M059J (cell line): ENCODE measurements at places on chromosomes 11 and 22. TPM values are rescaled to one million over a fixed set of nuclear protein-coding genes. Genes with fewer than 3 reads are reported as not detected.

DNA sequence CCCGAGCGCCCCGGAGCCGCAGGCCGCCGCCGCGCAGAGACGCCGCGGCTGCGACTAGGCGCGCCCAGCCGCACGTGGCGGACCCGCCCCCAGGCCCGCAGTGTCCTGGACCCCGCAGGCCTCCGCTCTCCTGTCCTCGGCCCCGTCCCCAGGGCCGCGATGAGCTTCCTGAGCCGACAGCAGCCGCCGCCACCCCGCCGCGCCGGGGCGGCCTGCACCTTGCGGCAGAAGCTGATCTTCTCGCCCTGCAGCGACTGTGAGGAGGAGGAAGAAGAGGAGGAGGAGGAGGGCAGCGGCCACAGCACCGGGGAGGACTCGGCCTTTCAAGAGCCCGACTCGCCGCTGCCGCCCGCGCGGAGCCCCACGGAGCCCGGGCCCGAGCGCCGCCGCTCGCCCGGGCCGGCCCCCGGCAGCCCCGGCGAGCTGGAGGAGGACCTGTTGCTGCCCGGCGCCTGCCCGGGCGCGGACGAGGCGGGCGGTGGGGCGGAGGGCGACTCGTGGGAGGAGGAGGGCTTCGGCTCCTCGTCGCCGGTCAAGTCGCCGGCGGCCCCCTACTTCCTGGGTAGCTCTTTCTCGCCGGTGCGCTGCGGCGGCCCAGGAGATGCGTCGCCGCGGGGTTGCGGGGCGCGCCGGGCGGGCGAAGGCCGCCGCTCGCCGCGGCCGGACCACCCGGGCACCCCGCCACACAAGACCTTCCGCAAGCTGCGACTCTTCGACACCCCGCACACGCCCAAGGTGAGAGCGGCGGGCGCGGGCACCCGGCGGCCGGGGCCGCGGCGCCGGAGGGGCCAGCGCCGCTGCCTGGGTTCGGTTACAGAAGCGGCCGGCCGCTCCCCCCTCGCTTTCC is 528 bp downstream of the WEE1 start:
- DNase-seq = no peak

DNA sequence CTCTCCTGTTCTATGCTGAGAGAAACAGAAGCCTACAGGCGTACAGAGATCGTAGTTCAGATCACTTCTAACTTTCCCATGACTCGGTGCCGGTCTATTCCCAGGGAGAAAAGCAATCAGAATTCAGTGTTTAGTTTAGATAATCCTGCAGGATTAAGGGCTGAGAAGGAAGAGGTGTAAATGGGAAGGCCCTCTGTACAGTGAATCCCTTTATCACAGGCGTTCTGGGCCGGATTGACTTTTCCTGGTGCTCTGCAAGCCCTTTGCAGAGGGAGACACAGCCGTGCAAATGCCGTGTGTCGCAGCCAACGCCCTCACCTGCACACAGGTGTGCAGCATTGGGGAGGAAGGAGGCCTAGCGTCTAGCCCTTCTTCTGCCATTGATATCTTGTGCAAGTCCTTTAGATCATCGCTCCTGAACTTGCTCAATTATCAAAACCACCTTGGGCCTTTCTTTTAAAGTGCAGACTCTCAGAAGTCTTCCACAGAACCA is 90.6 kb downstream of the DSCAML1 start:
- DNase-seq = no peak

The MCM5 gene
- total RNA-seq = 54.9 and 88.6 TPM in 2 replicates

GRCh38 chr11:123174196-123175183 is 20.6 kb downstream of the CLMP start:
- DNase-seq = peak; percentile 94

- peak; percentile 26 for DNase-seq
These were observed 311.6 kb upstream of the PITPNB start for GRCh38 chr22:28230671-28231070.

DNA sequence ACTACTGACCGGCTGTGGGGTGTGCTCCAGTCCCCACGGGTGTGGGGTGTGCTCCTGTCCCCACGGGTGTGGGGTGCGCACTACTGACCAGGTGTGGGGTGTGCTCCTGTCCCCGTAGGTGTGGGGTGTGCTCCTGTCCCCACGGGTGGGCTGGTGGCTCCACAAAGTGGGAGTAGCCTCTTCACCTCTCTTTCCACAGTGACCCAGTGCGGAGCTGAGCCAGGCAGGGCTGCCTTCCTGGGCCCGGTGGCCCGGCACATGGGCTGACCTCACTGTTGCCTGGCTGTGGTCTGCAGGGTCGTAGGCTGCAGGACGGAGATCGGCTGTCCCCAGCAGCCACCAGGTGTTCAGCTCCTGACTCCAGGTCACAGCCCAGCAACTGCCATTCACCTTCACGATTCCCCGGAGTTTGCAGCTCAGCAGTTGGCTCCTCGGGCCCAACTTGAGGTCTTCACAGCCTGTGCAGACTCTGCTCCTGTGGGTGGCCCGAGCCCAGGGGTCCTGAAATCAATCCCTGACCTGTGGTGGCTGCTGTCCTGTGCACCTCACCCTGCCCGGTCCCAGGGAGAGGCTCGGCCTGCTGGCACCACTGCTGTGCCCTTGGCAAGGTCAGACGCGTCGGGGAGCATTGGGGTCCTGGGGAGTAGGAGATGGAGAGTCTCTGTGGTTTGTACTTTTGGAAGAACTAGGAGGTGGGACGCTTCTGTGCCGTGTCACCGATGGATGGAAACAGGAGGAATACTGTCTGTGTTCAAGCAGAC is 414.3 kb downstream of the TBC1D22A start:
- no peak for DNase-seq

- peak; percentile 93 for DNase-seq
These were observed 45.7 kb downstream of the CYTH4 start for GRCh38 chr22:37328017-37328416.

DNA sequence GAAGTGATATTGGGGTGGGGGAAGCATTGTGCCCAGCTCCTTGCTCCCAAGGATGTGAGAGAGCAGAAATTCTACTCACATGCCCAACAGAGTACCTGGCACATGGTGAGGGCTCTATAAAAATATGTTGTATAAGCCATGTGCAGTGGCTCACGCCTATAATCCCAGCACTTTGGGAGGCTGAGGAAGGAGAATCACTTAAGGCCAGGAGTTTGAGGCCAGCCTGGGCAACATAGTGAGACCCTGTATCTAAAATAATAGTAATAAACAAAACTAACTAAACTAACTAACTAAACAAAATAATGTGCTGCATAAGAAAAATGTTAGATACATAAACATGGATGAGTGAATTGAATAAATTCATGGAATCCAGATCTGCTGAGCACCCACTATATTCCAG is 33.2 kb upstream of the LRRC32 start:
- no peak for DNase-seq

DNA sequence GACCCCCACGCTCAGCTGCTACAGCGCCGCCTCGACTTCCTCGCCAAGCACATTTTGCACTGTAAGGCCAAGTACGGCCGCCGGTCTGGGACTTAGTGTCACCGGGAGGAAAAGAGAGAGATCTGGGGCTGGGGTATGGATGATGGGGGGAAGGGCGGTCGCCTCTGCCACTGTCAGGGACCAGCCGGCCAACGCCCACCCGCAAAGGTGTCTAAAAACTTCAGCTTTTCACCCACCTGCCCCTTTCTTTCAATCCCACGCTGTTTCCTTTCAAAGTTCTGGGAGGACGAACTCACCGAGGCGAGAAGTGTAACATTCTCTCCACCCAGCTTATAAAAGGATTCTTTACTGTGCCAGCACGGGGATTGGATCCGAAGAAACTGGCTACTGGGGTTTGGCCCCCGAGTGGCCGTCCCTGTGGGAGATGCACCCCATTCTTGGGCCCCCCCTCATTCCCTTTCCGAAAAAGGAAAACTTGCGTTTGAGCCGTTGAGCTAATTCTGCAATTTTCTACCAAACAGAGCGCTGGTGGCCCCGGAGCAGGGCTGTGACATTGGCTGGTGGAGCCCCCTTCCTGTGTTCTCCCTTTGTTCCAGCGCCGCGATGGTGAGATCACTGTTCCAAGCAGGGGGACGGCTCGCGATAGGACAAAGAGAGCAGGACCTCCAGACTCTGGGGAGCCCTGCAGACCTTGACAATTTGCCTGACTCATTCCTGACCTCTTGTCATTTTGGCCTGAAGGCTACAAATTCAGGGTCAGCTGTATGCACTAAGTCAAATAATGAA is 1.8 kb downstream of the FJX1 start:
- peak; percentile 63 for DNase-seq

DNA sequence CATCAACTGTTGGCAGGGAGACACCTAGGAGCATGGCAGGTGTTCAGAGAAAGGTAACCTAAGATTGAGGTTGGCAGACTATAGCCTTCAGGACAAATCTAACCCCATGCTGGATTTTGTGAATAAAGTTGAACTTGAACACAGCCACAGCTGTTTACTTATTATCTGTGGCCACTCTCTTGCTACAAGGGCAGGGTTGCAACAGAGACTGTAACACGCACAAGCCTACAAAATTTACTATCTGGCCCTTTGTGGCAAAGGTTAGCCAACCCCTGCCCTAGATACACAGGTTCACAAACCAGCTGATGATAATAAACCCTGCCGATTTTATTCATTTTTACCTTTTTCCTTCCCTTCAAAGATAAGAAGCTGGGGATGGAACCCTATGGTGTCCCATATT is 2.5 kb downstream of the THYN1 start:
- DNase-seq = no peak

DNA sequence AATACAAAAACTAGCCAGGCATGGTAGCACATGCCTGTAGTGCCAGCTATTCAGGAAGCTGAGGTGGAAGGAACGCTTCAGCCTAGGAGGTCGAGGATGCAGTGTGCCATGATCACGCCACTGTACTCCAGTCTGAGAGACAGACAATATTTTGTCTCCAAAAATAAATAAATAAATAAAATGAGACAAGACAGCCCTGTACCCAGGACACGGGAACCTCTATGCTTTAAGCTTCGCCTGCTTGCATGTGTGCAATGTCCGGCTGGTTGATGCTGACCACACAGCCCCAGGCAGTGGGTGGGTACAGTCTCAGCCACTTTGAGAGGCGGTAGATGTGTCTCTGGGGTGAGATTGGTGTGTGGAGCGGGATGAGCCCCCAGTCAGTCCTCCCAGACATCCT is 52.0 kb upstream of the MPEG1 start:
- DNase-seq = no peak

DNA sequence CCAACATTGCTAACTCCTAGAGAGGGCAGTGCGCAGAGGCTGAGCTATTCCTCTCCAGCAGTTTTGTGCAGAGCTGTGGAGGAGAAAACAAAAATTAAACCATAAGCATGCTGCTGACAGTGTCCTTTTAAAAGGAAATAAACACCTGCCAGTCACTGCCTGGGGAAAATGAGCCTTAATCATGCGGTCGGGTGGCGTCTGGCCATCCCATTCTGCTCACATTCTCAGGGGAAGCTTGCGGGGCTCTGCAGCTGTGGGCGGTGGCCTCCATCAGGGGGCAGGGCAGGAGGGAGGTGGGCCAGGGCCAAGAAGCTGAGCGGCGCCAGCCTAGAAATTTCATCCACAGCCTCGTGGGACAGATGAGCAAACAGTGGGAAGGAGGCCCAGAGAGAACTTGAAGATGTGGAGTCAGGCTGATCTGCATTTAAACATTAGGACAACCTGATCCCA is 71.0 kb upstream of the TP53I11 start:
- peak; percentile 86 for DNase-seq

GRCh38 chr11:65505466-65506289 is 6.8 kb downstream of the MALAT1 start:
- DNase-seq = peak; percentile 74

DNA sequence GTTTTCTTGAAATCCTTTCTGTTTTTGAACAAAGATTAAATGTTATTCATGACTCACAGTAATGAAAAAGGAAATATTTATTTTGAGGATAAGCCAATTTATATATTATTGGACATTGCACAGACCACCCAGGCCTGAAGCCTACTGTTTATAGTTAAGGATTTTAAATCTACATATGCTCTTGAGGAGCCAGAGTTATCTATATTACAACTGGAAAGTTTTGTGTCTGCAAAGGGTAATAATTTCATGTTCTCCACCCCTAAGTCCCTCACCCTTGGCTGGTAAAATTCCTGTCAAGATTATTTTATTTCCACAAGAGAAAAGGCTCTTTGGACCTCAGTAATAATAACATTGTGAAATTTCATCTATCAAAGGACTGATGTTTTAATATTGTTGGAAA is 228.2 kb downstream of the TMEM135 start:
- no peak for DNase-seq

DNA sequence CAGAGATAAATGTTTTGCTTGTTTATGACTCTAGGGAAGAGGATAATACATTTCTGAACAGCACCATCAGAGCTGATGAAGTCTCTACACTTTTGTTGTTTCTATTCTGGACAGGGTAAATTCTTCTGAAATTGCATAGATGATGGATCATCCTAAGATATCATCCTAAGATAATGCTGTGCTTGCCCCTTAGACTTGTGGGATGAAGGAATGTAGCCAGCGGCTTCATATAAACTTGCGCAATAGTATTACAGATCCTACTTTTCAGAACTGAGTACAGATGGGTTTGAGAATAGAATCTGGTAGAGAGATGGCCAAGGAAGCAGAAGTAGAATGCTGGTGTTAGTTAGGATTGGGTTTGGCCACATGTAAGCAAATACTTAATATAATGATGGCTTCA is 61.0 kb downstream of the NCAM1 start:
- DNase-seq = no peak

The OR2D2 gene
- total RNA-seq = not detected in 2 replicates

The NXPE2 gene
- not detected in 2 replicates for total RNA-seq

DNA sequence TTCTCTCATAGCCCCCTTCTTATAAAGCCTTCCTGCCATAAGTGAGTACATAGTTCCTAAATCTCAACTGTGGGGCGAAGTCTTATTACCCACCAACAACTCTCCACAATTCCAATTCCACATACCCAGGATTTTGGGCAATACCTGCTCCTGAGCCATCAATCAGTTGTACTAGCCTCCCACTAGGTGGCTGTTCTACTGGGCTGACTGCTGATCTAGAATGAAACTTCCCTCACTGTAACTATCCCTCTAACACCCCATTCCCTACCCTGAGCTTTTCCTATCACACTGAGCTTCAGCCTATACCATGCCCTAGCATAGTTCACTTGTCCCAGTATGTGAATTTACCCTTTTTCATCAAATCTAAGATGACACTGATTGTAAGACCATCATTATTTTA is 52.5 kb downstream of the RRAS2 start:
- peak; percentile 27 for DNase-seq

- no peak for DNase-seq
These were observed 16.8 kb downstream of the HSPA8 start for GRCh38 chr11:123045101-123045500.

DNA sequence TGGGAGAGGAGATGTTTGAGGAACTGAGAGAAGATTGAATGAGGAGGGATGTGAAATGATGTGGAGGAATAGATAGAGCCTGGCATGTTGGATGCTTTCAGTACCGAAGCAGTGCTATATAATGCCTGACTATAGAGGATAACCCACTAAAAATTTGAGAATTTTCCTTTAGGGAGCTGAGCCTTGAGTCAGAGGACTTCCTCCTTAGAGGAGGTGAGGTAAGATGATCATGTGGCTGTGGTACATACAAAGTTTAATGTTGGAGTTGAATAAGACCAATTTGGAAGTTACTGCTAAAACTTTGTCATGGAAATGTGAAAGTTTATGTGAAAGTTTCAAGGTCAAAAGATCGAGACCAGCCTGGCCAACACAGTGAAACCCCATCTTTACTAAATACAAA is 66.9 kb downstream of the YAP1 start:
- peak; percentile 35 for DNase-seq
